ENCODE measurements at places on chromosomes 4 and X. TPM values are rescaled to one million over a fixed set of nuclear protein-coding genes. Genes with fewer than 3 reads are reported as not detected.

BMP3 gene
- under 0.01 TPM for total RNA-seq

CSAG3 gene
- not detected for total RNA-seq

TMEM47 gene
- total RNA-seq, result 25.1 TPM

GPR78 gene
- not detected for total RNA-seq

GSX2 gene
- not detected for total RNA-seq

GYPB gene
- not detected for total RNA-seq

Measured in tracheal epithelial cell (primary cell).